Hematopoietic multipotent progenitor cell treated with erythropoietin and hydrocortisone succinate and interleukin-3 and kit ligand, for 8 days (in vitro differentiated cells): ENCODE measurements at places on chromosomes 11 and 22.

DNA sequence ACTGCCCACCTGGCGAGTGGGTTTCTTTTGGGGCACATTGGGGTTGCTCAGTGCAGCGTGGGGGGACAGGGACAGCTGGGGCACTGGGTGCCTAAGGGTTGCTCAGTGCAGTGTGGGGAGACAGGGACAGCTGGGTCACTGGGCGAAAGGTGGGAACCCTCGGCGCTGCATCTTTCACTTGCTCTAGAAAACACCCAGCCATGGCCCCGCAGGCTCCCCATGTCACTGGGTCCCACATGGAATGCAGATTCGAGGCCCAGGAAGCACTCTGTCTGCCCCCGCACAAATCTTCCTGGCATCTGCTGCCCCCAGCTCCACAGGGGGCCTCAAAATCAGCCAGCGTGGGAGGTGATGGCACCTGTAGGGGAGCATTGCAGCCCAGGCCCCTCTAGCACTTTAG lies 229.3 kb downstream of the BRD1 start:
- no peak for DNase-seq

DNA sequence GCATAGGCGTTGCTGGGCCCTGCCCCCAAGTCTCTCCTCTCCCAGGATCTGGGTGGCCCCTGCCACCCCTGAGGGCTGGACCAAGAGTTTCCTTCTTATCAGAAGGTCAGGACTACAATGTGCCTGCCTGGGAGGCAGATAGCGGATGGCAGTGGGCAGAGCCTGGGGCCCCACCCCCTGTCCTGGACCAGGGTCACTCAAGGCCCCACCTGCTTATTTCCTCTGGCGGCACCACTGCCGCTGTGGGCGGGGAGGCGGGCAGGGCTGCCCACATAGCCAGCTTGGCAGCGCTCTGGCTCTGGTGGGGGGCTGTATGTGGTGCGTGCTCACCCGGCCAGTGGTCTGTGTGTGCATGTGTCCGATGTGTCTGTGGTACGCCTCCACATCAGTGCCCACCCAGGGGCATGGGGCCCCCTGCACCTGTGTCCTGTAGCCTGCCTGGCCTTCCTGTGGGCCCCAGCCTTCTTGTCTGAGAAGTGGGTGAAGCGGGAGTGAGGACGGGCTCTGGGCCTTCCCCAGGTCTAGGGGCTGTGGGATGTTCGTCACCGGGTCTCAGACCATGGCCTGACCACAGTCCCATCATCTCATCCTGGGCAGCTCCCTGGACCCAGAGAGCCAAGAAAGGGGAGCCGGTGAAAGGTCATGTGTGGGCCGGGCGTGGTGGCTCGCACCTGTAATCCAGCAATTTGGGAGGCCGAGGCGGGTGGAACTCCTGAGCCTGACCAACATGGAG lies 3.0 kb downstream of the GAS2L1 start:
- DNase-seq, result peak; percentile 97

- no peak for DNase-seq
Measured at GRCh38 chr11:1217151-1217550, 5.7 kb upstream of the MUC5B start.

GRCh38 chr11:80502511-80502910 lies 1061.7 kb upstream of the TENM4 start:
- no peak for DNase-seq

- DNase-seq, result no peak
Measured at GRCh38 chr11:2377511-2378443, 667 bp downstream of the CD81 start.

- no peak for DNase-seq
Measured at GRCh38 chr11:65538915-65539743, 14.2 kb downstream of the SCYL1 start.

DNA sequence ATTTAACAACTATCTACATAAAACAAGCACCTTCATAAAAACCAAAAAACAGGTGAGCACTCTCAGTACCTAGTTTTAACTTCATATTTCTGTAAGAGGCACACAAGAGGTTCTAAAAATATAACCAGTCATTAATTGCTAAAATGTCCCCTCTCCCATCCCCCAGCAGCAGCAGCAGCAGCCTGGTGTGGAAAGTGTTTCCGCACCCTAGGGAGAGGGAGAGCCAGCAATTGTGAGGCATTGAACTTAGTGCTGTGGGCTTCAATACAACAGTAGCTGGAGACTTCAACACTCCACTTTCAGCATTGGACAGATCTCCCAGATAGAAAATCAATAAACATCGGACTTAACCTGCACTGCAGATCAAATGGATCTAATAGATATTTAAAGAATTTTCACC lies 1158.5 kb downstream of the JRKL start:
- DNase-seq, result no peak

DNA sequence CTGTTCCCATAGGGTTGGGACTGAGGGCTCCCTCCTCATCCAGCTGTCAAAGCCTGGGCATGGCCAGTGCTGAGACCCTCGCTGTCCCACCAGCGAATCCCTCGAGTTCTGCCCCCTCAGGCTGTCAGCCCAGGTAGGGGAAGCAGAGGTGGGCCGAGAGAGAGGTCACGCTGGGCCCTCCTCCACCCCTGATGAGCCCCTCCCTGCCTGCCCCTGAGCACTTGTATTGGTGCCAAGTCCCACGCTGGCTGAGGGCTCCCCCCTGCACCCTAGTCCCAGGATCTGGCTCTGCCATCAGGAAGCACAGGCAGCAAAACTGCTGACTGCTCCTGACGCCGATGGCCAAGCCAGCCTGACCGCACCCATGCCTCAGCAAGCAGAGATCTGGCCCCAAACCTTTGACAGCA lies 3.3 kb downstream of the PRR33 start:
- no peak for DNase-seq
